Kasumi-1 (cell line): ENCODE measurements at places on chromosomes 1 and 21.
A peak's percentile ranks its signal among the peaks of the same experiment; 100 is the strongest.

GRCh38 chr1:193726722-193727121 is 540.3 kb upstream of the B3GALT2 start:
- DNase-seq, result no peak

DNA sequence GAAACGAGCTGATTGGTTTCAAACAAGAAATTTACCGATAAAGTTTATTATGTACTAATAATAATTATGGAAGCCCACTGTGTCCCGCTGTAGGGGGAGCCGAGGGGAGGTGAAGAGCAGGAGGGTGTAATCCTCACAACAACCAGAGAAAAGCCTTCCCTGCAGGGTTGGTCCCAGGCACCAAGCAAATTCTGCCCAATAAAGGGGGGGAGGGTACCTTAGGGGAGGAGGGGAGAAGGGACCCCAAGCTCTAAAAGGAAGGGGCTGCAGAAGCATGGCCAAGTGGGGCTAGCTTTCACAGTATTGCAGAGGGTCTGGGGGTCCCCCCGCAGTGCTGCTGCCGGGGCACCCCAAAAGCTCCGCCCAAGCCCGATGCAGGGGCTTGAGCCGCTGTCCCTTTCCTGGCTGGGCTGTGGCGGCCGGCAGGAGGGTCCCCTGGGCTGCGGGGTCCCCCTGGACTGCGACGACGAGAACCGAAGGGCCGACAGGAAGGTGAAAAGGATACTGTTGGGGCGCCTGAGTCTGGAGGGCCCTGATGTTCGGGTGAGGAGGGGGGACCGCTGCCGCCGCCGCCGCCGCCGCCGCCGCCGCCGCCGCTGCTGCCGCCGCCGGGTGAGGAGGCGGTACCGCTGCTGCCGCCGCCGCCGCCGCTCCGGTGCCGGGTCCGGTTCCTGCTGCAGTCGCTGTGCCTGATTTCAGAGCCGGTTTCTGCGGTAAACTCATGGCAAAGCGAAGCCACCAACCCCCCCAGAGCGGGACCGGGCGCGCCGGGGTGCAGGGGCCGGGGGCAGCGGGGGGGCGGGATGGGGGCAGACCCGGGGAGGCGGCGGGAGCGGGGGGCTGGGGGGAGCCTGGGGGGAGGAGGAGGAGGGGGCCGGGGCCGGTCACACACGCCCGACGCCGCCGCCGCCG is 771 bp downstream of the EIF4G3 start:
- peak; percentile 53 for DNase-seq

GRCh38 chr1:30403061-30403645 is 320.2 kb downstream of the MATN1 start:
- DNase-seq, result no peak

GRCh38 chr1:117011334-117011733 is 9.8 kb downstream of the CD101 start:
- DNase-seq, result no peak

DNA sequence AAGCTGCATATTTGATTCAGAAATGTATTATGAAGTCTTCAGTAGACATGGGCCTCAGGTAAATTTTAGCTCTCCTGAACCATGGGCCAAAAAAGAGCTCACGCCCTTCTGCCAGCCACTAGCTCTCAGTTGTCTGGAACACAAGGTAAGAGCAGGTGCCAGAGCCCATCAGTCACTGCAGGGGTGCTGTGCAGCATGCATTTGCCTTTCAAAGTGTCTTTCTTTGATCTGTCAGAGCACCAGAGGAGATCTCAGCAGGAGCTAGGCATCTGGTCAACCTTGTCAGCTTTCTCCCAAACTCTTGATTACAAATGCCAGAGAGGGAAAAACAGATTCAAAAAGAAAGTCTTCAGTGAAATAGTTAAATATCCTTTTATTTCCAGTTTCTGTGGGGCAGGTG is 332.3 kb downstream of the COL11A1 start:
- no peak for DNase-seq

DNA sequence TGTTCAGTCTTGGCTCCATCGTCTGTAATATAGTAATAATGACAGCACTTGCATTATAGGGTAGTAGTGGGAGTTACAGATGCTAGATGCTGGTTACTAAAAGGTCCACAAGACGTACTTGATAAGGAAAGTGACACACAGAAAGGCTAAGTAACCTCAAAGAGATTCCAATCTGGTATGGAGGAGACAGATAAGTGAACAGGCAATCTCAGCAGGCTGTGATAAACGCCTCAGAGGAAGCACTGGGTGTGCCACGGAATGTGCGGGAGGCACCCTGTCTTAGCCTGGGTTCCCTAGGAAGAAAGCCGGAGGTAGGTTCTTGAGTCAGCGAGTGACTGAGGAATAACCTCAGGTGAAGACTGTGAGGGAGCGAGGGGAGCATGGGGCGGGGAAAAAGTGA is 4.6 kb upstream of the CTPS1 start:
- DNase-seq, result no peak

DNA sequence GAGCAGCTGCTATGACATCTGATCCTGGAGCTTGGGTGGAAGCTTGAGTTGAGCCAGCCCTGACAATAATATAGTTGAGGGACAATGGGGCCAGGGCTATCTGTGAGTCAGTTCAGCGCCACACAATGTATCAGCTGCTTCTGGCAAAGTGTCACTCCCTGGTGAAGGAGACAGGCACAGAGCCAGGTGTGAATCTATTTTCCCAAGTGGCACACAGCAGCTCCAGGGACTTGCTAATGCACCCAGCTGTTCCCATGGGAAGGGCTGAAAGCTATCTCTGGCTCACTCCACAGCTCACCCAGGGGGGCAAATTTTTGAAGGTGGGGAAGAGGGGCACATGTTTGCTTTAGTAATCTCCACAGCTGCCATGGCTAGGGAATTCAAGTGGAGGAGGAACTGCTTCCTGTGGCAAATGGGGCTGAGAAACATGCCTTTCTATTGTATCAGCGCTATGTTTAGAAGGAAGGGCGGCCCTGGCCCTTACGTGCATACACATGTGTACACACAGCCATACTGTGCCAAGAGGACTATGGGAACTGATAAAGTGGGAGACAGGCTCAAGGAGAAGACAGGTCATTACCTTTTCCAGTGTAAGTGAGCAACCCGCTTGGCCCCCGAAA is 2.2 kb downstream of the CYB5R1 start:
- DNase-seq, result no peak

DNA sequence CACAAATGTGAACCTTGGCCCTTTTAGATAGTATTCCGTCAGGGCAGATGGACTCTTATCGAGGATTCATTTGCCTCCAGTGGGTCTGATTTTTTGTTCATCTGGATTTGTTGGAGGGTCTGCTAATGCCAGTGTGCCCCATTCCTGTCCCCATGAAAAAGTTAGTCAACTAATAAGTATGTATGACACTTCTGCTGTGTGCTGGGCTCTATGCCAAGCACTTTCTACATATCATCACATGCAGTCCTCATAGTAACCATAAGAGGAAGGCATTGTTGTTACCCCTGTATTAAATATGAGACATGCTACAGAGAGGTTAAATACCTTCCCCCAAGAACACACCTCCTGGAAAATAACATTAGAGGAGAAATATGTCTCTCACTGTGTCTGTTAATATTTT is 46.6 kb upstream of the MAB21L3 start:
- DNase-seq, result no peak

GRCh38 chr1:48674641-48675040 is 102.0 kb downstream of the BEND5 start:
- DNase-seq, result peak; percentile 3

DNA sequence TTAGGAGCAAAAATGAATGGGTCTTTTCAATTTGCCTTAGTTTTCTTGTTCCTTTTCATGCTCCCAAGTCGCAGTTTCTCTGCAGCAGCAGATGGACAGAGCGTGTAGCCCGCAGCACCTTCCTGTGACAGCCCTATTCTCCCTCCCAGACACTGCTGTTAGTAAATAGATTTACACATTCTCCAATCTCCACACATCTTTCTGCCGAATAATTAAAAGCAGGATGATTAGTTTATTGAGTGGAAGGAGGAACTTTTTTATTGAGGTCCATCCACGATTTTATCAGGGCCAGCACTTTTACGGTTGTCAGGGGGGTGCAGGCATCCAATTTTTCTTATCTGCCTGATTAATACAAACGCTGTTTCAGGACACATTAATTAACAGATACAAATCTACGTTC is 98.2 kb upstream of the USH2A start:
- no peak for DNase-seq

GRCh38 chr1:84356881-84357280 is 41.4 kb upstream of the DNASE2B start:
- DNase-seq, result no peak

DNA sequence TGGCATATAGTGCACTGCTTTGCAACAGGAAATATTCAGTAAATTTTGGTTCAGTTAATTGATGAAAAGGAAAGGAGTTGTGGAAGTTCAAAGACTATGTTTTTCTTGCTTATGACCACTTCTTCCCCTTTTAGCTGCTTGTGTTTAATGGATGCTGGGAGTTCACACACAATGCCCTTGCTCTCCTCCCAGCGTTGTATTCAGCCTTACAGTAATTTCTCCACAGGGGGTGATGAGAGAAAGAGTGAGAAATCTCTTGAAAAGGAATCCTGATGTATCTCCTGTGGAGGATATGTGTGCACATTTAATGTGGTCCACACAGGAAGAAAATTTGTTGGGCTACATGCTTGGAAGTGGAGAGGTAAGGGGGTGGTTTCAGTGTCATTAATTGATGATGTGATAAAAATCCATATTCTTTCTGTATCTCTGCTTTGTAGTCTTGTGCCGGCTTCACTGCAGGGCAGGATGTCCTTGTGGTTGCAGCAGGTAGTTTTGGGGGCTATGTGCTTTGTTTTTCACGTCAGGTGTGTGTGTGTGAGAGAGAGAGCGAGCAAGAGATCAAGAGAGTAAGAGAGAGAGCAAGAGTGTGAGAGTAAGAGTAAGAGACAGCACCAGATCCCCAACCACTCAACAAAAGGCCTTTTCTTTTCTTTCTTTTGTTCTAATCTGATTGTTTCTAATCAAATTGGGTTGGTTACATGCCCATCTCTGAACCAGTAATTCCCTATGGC is 204.4 kb downstream of the RWDD3 start:
- no peak for DNase-seq

- no peak for DNase-seq
Observed at GRCh38 chr1:212600071-212600915, 8.3 kb upstream of the ATF3 start.

GRCh38 chr1:234989479-234990327 is 138.9 kb downstream of the TOMM20 start:
- no peak for DNase-seq

DNA sequence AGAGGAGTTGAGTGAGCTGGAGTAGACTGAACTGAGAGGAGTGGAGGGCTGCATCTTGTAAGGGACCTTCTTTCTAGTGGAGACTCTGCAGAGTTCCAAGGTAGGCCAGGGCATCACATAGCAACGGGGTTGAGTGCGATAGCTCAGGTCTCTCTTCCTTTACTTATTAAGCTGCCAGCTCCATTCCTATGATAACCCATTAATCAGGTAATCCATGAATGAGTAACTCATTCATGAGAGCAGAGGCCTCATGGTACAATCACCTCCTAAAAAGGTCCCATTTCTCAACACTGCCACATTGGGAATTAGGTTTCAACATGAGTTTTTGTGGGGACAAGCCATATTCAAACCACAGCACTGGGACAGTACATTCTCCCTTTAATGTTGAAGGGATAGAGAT is 21.3 kb downstream of the VN1R5 start:
- no peak for DNase-seq

GRCh38 chr21:38341546-38342012 is 84.8 kb downstream of the KCNJ15 start:
- no peak for DNase-seq

DNA sequence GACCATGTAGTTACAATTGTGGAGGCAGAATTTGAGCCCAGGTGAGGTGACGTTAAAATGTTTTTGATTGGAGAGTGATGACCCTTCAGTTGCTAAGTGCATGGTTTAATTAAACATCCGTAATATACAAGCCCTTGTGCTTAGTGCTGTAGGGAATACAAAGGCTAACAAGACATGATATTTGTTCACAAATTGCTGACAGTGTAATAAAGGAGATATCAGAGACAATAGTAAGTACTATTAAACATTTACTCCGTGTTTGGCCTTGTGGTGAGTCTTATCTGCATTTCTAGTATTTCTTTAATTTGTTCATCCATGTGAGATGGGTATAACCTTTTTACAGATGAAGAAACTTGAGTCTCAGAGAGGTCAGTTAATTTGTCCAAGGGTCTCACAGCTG is 37.9 kb downstream of the RLF start:
- no peak for DNase-seq

DNA sequence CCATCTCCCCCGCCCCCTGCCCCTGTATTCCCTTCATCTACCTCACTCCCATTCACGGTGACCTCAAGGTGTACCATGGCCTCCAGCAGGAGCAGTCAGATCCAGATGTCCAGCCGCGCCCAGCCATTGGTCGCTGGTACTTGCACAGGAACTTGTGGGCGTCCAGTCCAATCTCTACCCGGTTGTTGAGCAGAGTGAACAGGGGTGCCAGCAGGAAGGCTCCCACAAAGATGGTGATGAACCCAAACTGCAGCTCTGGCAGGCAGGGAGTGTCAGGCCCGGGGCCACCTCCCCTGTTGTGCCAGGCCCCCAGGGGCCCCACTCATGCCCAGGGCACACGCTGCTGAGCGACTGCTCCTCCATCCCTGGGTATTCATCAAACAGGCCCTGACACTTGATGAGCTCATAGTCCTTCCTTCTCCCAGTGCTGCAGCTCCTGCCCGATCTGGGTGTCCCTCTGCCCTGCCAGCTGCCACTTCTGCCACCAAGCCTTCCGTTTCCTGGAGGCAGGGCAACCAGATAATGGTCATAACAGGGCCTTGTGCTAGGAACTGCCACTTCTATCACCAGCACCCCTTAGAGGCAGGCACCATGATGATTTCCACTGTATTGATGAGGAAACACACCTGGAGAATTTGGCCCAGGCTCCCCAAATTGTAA is 5.7 kb upstream of the ARHGEF19 start:
- DNase-seq, result no peak

- peak; percentile 43 for DNase-seq
Observed at GRCh38 chr1:184691719-184692324, 62.8 kb downstream of the EDEM3 start.

- no peak for DNase-seq
Observed at GRCh38 chr21:29406385-29406784, 107.7 kb downstream of the BACH1 start.

DNA sequence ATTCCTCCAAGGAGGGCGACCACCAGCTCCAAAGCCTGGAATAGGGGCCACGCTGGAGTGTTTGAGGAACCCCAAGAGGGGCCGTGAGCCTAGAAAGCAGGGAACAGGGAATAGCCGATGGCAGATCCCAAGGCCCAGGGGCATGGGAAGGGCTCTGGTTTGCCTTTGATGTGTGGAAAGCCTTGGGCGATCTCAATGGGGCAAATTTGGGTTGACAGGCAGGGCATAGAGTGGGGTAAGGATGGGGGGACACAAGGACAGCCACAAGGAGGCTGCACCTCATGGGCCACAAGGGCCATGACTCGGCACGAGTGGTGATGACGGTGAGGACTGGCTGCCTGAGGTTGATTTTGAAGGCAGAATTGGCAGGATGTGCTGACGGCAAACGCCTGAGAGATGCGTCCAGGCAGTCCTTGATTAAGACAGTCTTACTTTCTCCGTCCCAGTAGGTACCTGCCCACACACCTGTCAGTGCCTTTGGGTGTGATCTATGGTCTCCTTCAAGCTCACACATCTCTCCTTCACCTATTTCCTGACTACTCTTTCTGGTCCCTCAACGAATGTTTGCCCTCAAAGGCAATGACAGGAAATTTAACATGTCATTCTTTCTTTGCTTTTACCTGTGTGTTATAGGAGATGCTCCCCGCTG is 2.0 kb upstream of the TMPRSS3 start:
- no peak for DNase-seq
